ENCODE measurements at places on chromosomes 3 and 15.

DNA sequence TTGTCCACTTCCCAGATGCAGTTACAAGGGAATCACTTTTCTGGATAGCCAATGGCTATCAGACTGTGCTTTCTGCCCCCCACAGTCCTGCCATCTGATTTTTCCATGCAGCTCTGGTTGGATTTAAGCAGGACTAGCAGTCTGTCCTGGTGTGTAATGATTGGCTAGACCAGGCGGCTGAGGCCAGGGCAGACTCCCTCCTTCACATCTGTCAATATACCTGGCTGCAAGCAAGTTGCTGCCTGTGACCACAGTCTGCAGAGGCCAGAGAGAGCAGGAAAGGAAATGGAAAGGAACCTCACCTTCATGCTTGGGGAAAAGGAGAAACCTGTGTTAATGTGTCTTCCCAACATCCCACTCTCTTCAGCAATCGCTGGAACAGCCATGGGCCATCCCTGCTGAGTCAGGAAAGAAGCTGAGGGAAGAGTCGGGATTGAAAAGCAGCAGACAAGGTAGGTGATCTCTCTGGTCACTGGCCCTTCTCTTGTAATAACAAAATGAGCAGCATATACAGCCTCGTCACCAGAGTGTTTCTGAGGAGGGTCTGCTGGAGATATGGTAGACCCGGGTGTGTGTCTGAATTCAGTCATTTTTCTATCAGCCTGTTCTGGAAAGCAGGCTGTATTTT lies 126.7 kb upstream of the PHLDB2 start:
- DNase-seq: no peak

- no peak for DNase-seq
Observed at GRCh38 chr3:12027184-12027846, 23.1 kb downstream of the SYN2 start.

DNA sequence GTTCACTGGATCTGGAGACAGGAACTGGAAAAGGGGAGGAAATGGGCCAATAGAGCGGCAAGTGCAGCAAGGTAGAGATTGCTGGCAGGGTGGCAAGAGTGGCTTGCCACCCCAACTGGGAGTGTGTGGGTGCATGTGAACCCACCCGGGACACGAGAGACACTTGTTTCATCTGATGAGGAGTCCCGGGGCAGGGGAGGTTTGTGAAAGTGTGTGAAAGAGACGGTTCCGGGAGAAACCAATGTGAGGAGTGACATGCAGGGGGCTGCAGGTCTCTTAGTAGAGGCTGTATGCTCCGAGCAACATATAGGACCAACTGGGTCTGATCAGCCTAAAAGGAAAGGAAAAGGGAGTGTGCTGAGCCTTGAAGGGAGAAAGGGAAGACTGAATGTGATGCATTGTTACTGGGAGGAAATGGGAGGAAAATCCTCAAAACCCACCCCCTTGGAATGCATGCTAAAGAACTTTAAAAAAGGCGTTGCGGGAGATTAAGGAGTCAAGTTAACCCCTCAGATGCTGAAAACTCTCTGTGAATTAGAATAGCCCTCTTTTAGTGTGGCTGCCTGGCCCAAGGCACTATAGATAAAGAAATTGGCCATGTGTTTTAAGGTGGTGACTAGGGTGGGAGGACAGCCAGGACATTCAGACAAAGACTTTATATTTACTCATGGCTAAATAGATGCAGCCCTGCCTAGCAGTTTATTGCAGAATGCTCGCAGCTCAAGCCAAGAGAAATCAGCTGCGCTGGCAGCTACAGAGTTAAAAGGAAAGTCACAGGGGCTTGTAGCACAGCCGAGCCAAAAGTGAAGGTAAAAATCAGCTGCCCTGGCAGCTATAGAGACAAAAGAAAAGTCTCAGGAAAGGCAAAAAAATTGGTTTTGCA lies 9.1 kb upstream of the SLC9C1 start:
- no peak for DNase-seq

DNA sequence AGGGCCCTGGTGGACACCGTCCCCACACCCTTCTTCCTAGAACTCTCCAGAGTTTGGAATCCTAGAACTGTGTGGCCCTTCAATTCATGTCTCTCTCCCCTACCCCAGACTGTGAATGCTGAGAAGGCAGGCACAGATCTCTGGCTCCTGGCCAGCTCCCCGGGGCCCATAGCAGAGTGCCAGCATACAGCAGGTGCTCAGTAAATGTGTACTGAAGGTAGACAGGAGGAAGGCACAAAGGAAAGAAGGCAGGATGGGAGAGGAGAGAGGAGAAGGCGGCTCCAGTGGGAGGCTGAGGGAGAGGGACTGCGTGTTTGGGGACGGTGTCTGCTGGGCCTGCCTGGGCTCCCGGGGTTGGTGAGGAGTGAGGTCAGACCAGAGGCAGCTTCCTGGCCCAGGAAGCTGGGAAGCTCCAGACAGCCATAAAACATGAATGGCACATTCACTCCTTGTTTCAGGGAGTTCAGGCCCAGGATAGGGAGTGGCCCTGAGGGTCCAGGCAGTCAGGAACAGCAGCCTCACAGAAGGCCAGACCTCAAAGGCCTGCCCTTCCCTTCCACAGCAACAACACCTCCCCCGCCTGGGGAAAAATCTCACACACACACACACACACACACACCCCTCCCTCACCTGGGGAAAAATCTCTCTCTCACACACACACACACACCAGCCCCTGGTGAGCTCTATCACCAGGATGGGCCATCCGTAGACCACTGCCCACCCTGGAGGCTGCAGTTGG lies 137.1 kb upstream of the PRR20G start:
- DNase-seq: no peak

- no peak for DNase-seq
Observed at GRCh38 chr15:39598958-39599845, 18.3 kb downstream of the THBS1 start.

- DNase-seq: peak; percentile 25
Observed at GRCh38 chr15:75809986-75810750, 33.1 kb upstream of the UBE2Q2 start.

- DNase-seq: no peak
Observed at GRCh38 chr3:116280130-116280740, 165.1 kb downstream of the LSAMP start.

DNA sequence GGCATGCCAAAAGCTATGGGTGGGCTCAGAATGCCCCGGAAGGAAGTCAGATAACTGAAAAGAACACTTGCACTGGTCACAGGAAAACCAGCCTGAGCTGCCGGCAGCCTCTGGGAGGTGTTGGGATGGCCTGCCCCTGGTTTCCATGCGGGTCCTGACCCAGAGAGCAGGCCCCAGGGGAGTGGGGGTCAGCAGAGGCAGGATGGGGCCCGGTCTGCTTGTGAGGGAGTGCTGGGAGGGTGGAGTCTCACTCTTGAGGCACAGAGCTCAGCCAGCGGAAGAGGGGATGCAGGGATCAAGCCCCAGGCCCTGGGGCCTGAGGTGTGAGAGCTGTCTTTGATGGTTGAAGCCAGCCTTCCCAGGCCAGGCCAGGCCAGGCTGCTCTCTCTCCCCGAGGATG lies 2.4 kb upstream of the RPUSD3 start:
- no peak for DNase-seq

GRCh38 chr3:50316657-50317242 lies 5.8 kb downstream of the HYAL2 start:
- no peak for DNase-seq

DNA sequence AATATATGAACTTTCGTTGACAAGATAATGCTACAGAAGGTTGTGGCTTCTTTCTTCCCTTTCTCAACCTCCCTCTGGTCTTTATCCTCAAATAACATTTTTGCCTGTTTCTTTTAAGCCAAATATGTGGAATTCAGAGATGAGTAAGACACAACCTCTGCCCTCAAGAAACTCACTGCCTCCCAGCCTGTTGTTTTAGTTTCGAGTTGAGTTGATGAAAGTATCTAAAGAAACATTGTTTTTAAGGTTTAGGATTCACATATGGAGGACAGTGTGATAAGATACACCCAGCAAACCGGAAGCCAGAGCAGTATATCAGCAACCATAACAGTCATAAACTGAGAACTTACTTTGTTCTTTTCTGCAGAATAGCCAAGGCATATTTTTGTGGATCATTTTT lies 218.6 kb downstream of the THSD4 start:
- no peak for DNase-seq

All from suppressor macrophage treated with lipopolysaccharide for 4 hours (primary cell).